ENCODE measurements at places on chromosomes 12 and 14.

DNA sequence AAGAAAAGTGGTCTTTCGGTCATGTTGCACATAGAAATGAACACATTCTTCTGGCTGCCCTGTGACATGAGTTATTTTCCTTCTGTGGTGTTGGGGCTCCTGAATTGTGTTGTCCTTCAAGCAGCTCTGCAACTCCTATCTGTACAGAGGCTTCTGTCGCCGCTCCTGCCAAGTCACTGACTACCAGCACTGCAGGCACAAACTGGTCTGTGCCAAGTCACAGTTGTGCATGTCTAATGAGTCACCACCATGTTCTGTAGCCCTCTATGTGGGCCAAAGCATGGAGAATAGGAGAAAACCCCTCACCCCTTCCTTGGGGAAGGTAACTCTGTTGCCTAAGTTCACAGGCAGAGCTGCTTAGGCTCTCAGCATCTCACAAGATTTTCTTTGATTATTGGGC lies 283.3 kb downstream of the RPL10L start:
- no peak for DNase-seq

DNA sequence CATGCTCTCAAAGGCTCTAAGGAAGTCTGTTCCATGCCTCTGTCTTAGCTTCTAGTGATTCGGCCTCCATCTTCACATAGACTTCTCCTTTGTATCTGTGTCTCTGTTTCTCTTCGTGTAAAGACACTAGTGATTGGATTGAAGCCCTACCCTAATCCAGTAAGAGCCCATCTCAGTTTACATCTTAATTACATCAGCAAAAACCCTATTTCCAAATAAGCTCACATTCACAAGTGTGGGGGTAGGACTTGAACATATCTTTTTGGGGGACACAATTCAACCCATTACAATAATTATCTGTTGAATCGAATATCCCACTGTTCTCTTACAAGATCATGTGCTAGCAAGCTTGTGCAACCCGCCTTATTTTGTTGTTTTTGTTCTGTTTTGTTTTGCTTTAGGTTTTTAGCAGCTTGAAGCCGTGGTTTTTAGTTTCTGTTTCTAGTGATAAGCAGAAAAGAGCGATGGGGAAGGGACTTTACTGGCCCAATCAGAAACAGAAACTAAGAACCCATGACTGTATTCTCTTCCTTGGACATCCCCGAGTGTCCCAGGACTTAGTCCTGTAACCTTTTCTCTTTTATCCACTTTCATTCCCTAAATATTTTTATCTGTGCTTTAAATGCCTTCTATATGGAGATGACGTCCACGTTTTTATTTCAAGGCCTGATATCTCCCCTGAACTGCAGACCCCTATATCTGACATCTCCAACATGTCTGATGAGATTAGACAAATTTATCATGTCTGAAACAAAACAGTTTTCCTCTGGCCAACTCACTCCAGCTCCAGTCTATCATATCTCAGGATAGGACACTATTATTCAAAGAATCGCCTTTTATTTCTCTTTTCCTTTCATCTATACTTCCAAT lies 353.0 kb downstream of the CCDC91 start:
- DNase-seq, result no peak

DNA sequence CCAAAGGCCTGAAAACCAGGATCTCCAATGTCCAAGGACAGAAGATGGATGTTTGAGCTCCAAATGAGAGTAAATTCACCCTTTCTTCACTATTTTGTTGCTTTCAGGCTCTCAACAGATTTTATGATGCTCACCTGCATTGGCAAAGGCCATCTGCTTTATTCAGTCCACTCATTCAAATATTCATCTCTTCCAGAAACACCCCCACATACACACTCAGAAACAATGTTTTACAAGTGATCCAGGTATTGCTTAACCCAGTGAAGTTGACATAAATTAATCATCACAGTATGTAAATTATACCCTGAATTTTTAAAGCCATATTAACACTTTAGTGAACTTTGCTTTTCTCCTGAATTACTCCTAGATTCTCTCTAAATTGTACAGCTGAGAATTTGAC lies 63.3 kb downstream of the DUSP6 start:
- no peak for DNase-seq

- no peak for DNase-seq
Observed at GRCh38 chr12:18400186-18400585, 138.9 kb downstream of the PIK3C2G start.

GRCh38 chr14:74754157-74754556 lies 9.0 kb upstream of the YLPM1 start:
- DNase-seq, result no peak

Measured in stimulated activated CD8-positive, alpha-beta memory T cell treated with anti-CD3 and anti-CD28 coated beads, Interleukin-2, amount 100 ng/mL, for 1 hour (primary cell).